ENCODE measurements at places on chromosomes 5 and 9. TPM values are rescaled to one million over a fixed set of nuclear protein-coding genes. Genes with fewer than 3 reads are reported as not detected.

NCS1 gene
- 63.6 TPM for total RNA-seq

FAM221B gene
- total RNA-seq = not detected

TMEM215 gene
- not detected for total RNA-seq

NRG2 gene
- total RNA-seq = under 0.01 TPM

LAMC3 gene
- 1.1 TPM for total RNA-seq

EFNA5 gene
- total RNA-seq = 17.6 TPM

MYOT gene
- not detected for total RNA-seq

RIGI gene
- 6.8 TPM for total RNA-seq

MAST4 gene
- total RNA-seq = 3.4 TPM

LPAR1 gene
- 13.7 TPM for total RNA-seq

ZNF354C gene
- 2.0 TPM for total RNA-seq

OBP2B gene
- not detected for total RNA-seq

GLRA1 gene
- not detected for total RNA-seq

ZDHHC12 gene
- 159 TPM for total RNA-seq

PAPPA gene
- 9.5 TPM for total RNA-seq

IFNA2 gene
- not detected for total RNA-seq

NOL8 gene
- 11.5 TPM for total RNA-seq

PCDHB12 gene
- total RNA-seq = 0.25 TPM

LECT2 gene
- not detected for total RNA-seq

AFF4 gene
- 37.3 TPM for total RNA-seq

TMEM252 gene
- not detected for total RNA-seq

IFNE gene
- not detected for total RNA-seq

OLFM1 gene
- not detected for total RNA-seq

DRD1 gene
- total RNA-seq = not detected

SPINK14 gene
- not detected for total RNA-seq

SMIM33 gene
- not detected for total RNA-seq

TAF1L gene
- total RNA-seq = not detected

CDX1 gene
- 0.33 TPM for total RNA-seq

WWC1 gene
- 27.7 TPM for total RNA-seq

PDCD1LG2 gene
- total RNA-seq = 0.89 TPM
